Smooth muscle cell of the coronary artery (primary cell): ENCODE measurements at places on chromosomes 3 and 15. TPM values are rescaled to one million over a fixed set of nuclear protein-coding genes. Genes with fewer than 3 reads are reported as not detected.

The CSPG5 gene
- total RNA-seq = 0.12 and 0.15 TPM in 2 replicates

The GREM1 gene
- 5.0 and 527 TPM in 2 replicates for total RNA-seq

The SPATA16 gene
- total RNA-seq = 0.08 TPM in 1 of 2 replicates, not detected in the other

The CKMT1A gene
- total RNA-seq = not detected in 2 replicates

The SAMD7 gene
- not detected in 2 replicates for total RNA-seq

The CCDC174 gene
- total RNA-seq = 4.2 and 5.9 TPM in 2 replicates

The GUCA1C gene
- not detected in 2 replicates for total RNA-seq
